MM.1S (cell line): ENCODE measurements at places on chromosomes 5 and 9.
A peak's percentile ranks its signal among the peaks of the same experiment; 100 is the strongest.

DNA sequence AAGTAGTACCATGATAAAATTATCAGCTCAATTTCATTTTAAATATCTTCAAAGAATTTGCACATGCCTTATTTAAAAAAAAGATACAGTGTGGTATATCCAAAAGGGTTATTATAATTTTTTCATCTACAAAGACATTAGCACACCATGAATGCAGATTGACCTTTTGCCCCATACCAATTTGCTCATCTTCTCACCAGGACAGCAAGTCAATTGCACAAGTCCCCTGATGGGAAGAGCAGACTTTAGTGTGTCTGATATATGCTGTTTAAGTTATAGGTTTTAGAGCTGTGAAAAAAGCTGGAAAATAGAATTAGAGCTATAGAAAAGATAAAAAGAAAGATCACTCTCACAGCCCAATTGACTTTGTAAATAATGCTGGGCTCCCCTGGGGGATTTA lies 325.8 kb upstream of the CDH6 start:
- no peak overlapping the region for H3K4me3 ChIP-seq
- no peaks in the 10 kb centered on the region for H3K36me3 ChIP-seq
- no peak for DNase-seq
- H3K27ac ChIP-seq = no peak overlapping the region
- H3K27me3 ChIP-seq = no peaks in the 10 kb centered on the region

DNA sequence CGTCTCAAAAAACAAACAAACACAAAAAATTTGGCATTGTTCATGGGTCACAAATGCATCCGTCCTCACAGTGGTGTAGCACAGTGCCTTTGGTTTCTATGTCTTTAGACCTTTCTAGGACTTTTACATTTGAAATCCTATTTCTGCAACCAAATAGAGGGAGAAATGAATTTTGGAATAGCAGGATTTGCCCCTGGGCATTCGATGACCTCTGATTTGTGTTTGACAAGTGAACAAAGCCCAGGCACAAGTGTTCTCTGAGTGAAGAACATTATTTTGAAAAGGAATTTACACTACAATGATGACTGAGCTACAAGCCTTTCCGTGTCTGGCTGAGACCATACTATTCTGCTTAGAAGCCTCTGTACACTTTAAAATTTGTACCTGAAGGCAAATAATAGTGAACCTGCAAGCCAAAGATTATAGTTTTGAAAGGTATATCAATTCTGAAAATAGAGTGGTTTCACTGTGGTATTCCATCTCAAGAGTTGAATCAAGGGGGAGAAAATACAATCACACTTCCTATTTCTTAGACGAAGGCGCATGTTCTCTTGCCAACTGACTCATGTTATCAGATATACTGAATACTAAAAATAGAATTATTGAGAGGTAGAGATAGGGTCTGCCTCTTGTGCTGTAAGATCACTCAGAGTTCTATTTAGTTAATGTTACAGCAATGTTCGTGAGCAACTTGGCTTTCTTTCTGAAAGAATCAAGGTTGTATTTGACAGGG lies 297.6 kb downstream of the KDM4C start:
- H3K4me1 ChIP-seq = no peaks in the 10 kb centered on the region
- no peaks in the 10 kb centered on the region for H3K27me3 ChIP-seq
- DNase-seq = no peak
- H3K27ac ChIP-seq = no peak overlapping the region
- H3K4me3 ChIP-seq = no peak overlapping the region
- H3K36me3 ChIP-seq = no peaks in the 10 kb centered on the region

GRCh38 chr5:90939211-90939610 lies 380.6 kb downstream of the ADGRV1 start:
- no peaks in the 10 kb centered on the region for H3K27me3 ChIP-seq
- no peak overlapping the region for H3K4me3 ChIP-seq
- H3K36me3 ChIP-seq = no peaks in the 10 kb centered on the region
- H3K27ac ChIP-seq = no peak overlapping the region

- no peaks in the 10 kb centered on the region for H3K27me3 ChIP-seq
- DNase-seq = no peak
- H3K27ac ChIP-seq = no peak overlapping the region
Observed at GRCh38 chr9:116027511-116027910, 126.1 kb upstream of the PAPPA start.

GRCh38 chr9:35697486-35697885 lies 7.8 kb upstream of the TPM2 start:
- H3K4me3 ChIP-seq = no peak overlapping the region
- H3K27me3 ChIP-seq = no peaks in the 10 kb centered on the region
- no peak for DNase-seq

GRCh38 chr5:149071756-149072155 lies 8.9 kb upstream of the SH3TC2 start:
- no peak for DNase-seq
- H3K36me3 ChIP-seq = no peaks in the 10 kb centered on the region
- no peaks in the 10 kb centered on the region for H3K27me3 ChIP-seq
- H3K27ac ChIP-seq = no peak overlapping the region

DNA sequence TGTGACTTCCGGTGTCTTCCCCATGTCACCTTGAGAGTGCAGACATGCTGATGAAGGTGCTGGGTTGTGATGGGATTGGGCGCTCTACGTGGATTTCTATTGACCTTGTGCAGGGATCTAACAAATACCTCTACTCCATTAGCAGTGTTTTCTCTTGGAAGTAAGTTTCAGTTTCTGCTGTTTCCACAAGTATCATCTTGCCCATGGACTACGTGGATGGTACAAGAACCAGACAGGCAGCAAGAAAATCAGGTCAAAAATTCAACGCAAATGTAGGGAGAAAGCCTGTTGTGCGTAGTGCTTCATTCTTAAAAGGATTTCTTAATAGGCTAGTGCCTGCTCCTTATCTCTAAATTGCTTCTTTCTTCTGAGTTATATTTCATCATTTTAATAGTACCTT lies 60.8 kb downstream of the AOPEP start:
- no peaks in the 10 kb centered on the region for H3K27me3 ChIP-seq
- H3K36me3 ChIP-seq = no peaks in the 10 kb centered on the region
- H3K4me3 ChIP-seq = no peak overlapping the region
- no peaks in the 10 kb centered on the region for H3K4me1 ChIP-seq
- DNase-seq = no peak

DNA sequence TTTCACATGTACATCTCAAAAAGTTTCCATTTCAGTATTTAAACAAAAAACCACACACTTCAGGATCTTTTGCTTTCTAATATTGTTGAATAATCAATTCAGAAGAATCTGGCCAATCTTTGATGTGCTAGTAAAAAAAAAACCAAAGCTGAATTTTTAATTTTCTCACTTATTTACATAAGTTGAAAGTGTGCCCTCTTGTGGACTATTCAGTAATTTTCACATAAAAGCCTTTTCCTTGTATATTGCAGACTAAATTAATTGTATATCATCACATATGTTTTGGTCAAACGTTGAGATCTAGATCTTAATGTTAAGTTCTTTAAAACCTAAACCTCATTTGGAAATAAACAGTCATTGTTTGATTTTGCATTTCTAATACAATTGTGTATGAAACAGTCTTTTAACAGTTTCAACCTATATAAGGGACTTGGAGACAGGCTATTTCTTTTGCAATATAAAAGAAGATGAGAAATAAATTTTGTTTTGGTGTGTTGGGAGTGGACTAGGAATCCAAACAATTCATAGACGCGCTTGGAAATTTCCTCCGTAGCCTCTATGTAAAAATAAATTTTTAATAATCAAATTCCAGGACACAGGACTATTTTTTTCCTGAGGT lies 68.1 kb downstream of the NIPBL start:
- H3K27ac ChIP-seq = no peak overlapping the region
- DNase-seq = peak; percentile 70
- no peak overlapping the region for H3K4me3 ChIP-seq
- H3K4me1 ChIP-seq = peaks cover 14% of the 10 kb centered on the region
- H3K36me3 ChIP-seq = no peaks in the 10 kb centered on the region
- H3K27me3 ChIP-seq = no peaks in the 10 kb centered on the region

- no peaks in the 10 kb centered on the region for H3K27me3 ChIP-seq
- H3K36me3 ChIP-seq = no peaks in the 10 kb centered on the region
- H3K4me3 ChIP-seq = no peak overlapping the region
- H3K27ac ChIP-seq = no peak overlapping the region
Observed at GRCh38 chr9:123399803-123400378, 43.9 kb downstream of the CRB2 start.

DNA sequence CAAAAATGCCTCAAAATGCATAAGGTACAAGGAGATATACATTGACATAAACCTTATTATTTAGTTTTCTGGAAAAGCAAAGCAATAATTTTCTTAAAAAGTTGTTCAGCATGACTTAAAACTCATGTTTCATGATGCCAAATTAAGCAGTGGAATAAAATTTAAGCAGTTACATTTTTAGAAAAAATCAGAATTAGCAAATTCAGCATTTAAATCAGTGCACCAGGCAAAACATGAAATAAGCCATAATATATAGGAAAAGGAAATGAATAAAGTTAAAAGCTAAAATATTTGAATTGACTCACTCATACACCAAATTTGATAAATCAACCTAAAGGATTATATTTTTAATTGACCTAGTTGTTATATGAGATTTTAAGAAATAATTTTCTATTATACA lies 795.1 kb upstream of the CDH6 start:
- no peak for DNase-seq
- no peaks in the 10 kb centered on the region for H3K36me3 ChIP-seq
- H3K27me3 ChIP-seq = no peaks in the 10 kb centered on the region
- H3K27ac ChIP-seq = no peak overlapping the region

GRCh38 chr5:12623408-12623807 lies 719.2 kb upstream of the CTNND2 start:
- H3K27ac ChIP-seq = no peak overlapping the region
- no peak overlapping the region for H3K4me3 ChIP-seq
- no peaks in the 10 kb centered on the region for H3K4me1 ChIP-seq
- no peaks in the 10 kb centered on the region for H3K36me3 ChIP-seq
- no peak for DNase-seq

- no peaks in the 10 kb centered on the region for H3K36me3 ChIP-seq
- H3K4me3 ChIP-seq = no peak overlapping the region
- DNase-seq = no peak
- no peaks in the 10 kb centered on the region for H3K27me3 ChIP-seq
Observed at GRCh38 chr5:131720714-131721113, 76.1 kb downstream of the FNIP1 start.

- H3K4me1 ChIP-seq = no peaks in the 10 kb centered on the region
- H3K27me3 ChIP-seq = no peaks in the 10 kb centered on the region
- no peak overlapping the region for H3K27ac ChIP-seq
- H3K4me3 ChIP-seq = no peak overlapping the region
- no peaks in the 10 kb centered on the region for H3K36me3 ChIP-seq
- DNase-seq = no peak
Observed at GRCh38 chr5:74476046-74476818, 164.3 kb downstream of the ENC1 start.

DNA sequence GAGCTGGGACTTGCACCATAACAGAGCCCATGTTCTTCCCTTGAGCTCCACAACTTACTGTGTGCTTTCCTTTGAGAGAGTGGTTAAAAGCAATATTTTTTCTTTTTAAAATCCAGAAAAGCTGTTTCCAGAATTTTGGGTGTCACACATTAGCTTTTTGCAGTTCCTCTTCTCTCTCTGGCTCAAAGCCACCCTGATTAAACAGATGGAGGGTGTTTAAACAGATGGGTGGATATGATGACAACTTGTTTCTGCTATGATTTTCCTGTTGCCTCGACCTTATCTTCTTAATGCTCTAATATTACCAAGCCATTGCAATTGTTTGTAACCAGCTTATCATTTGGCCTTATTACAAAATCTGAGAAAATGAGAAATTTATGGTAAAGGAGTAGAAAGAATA lies 22.9 kb upstream of the CFAP95 start:
- DNase-seq = no peak
- no peak overlapping the region for H3K27ac ChIP-seq
- no peaks in the 10 kb centered on the region for H3K36me3 ChIP-seq
- H3K27me3 ChIP-seq = no peaks in the 10 kb centered on the region
- no peaks in the 10 kb centered on the region for H3K4me1 ChIP-seq

GRCh38 chr9:96171728-96172127 lies 130.2 kb downstream of the HSD17B3 start:
- no peaks in the 10 kb centered on the region for H3K27me3 ChIP-seq
- H3K27ac ChIP-seq = no peak overlapping the region
- H3K36me3 ChIP-seq = no peaks in the 10 kb centered on the region
- no peak overlapping the region for H3K4me3 ChIP-seq

GRCh38 chr5:80408484-80409366 lies 861 bp downstream of the ZFYVE16 start:
- H3K4me1 ChIP-seq = peaks cover 6% of the 10 kb centered on the region; the same call in 1 of the 2 replicates
- H3K4me3 ChIP-seq = peak overlapping the region; percentile 88

GRCh38 chr5:68426586-68426985 lies 211.0 kb downstream of the PIK3R1 start:
- H3K4me3 ChIP-seq = no peak overlapping the region
- no peak for DNase-seq
- H3K27me3 ChIP-seq = 0 out of 2 replicates have a peak, but pooled peaks cover 3% of the 10 kb centered on the region
- no peak overlapping the region for H3K27ac ChIP-seq

DNA sequence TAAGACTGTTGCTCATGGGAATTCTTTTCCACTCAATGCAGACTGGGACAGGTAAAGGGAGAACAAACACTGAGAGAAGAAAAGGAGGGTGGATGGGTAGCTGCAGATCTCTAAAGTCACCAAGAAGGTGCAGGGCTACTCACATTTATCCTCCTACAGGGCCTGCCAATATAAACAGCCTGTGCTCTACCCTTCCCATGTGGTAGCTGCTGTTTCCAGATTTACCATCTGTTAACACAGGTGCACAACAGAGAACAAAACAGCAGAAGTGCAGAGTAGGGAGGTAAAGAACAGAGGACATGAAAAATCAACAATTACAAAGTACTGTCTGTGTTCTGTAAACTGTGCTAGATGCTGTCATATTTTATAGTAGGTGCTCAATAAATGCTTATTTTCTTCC lies 26.0 kb downstream of the JAKMIP2 start:
- peak; percentile 74 for DNase-seq
- peak overlapping the region; percentile 12; the same call in 1 of the 2 replicates for H3K27ac ChIP-seq
- no peak overlapping the region for H3K4me3 ChIP-seq
- H3K27me3 ChIP-seq = no peaks in the 10 kb centered on the region
- H3K36me3 ChIP-seq = no peaks in the 10 kb centered on the region

DNA sequence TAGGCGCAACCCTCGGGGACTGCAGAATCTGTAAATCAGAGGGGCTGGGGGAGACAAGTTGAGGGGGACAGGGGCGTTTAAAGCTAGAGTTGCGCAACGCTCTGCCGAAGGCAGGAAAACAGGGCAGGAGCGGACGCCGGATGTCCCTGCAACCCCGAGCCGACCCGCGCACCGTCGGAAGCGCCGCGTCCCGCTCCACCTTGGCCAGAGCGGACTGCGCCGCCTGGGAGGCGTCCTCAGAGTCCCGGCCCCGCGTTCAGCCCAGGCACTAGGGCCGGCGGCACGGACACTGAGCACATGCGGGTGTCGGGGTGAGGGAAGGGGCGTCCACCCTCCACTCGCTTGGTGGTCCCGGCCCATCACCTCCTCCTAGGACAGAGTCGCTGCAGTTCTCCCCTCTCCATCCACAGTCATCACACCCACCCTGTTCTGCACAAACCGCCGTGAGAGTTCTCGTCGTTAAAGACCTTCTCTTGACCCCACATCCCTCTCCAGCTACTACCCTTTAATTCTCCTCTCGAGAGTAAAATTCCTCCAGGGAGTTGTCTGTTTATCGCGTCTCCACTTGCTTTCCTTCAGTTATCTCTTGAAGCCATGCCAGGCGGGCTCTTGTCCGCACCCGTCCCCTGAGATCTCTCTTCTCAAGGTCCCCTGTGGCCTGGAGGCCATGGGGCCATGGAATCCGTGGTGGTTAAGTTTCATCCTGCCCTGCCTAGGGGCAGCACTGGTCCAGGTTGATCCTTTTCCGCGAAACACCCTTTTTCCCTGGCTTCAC lies 796 bp upstream of the PDLIM7 start:
- H3K36me3 ChIP-seq = no peaks in the 10 kb centered on the region
- no peak overlapping the region for H3K27ac ChIP-seq
- peak overlapping the region; percentile 76 for H3K4me3 ChIP-seq

- no peaks in the 10 kb centered on the region for H3K36me3 ChIP-seq
- peaks cover 92% of the 10 kb centered on the region for H3K27me3 ChIP-seq
- H3K4me3 ChIP-seq = no peak overlapping the region
- no peak for DNase-seq
- no peaks in the 10 kb centered on the region for H3K4me1 ChIP-seq
Observed at GRCh38 chr9:133718563-133719315, 19.4 kb downstream of the SARDH start.
